ENCODE measurements at places on chromosomes 7 and 10.

GRCh38 chr7:131556053-131556908 is at the start of gene PODXL:
Gene PODXL, minus strand, starts transcription at chr7:131556628. Its CDS starts 269 bp downstream, at chr7:131556359.
- DNase-seq: no peak

DNA sequence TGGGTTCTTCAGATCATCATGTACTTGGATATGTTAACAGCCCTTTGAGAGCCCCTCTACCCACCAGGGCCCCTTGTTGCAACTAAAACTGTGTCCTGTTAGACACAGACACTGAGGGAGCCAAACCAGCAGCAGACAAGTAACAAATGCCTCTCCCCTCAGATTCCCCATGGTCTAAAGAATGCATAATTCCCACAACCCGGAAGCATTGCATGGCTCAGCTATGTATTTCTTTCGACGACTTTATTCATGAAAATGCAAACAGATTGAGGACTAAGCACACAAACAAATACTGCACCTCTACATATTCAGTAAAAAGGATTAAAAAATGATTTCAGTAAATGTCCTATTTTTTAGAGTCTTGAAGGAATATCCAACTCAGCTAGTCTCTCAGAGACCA is 70.1 kb upstream of the HECW1 start:
- DNase-seq: no peak

- DNase-seq: no peak
Observed at GRCh38 chr7:129804111-129804889, 148.5 kb downstream of the UBE2H start.

GRCh38 chr10:120131183-120131582 is 238.7 kb downstream of the SEC23IP start:
- no peak for DNase-seq

GRCh38 chr7:92747041-92747835 is 89.1 kb downstream of the CDK6 start:
- DNase-seq: no peak

- DNase-seq: no peak
Observed at GRCh38 chr7:143354376-143354775, 8.1 kb downstream of the FAM131B start.

DNA sequence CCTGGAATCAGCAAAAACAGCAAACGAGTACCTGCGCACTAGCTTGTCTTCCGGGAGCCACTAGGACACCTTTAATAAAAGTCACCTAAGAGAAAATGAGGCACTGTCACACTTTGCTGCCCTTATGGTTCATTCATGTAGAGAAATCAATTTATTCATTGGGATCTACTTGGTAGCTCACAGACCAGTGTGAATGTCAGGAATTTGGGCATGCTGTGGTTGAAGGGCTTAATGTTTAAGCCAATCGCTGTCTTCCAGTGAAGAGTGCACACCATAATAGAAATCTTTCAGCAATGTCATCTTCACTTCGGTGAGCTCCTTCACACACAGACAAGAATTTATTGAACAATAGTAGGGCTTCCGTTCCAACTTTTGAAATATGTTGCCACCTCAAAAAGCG is 65.1 kb downstream of the MARCHF5 start:
- no peak for DNase-seq

- no peak for DNase-seq
Observed at GRCh38 chr7:66679633-66680244, 51.1 kb downstream of the KCTD7 start.

DNA sequence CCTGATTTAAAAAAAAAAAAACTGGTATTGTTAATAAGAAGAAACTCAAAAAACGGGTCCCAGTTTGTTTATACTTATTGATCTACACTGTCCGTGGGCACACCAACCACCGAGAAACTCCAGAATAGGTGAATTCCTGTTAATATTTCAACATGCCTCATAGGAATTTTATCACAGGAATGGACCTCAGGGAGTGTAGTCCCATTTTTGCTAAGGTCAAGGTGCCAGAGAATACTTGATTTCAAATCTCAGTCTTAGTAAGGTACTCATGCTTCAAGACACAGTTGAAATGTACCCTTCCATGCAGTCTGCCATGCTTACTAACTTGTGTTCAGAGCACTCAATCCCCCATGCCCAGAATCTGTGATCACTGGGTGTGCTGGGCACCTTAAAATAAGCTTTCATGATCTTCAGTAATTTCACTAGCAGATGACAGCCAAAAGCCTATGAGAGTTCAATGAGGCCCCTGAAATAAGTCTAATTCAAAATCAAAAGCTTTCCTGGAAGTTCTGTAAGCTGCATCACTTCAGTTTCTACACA is 385.7 kb downstream of the TNS3 start:
- DNase-seq: no peak

GRCh38 chr10:71436268-71437125 is 39.8 kb downstream of the CDH23 start:
- DNase-seq: no peak

- no peak for DNase-seq
Observed at GRCh38 chr7:131945313-131945911, 389.0 kb upstream of the PODXL start.

- no peak for DNase-seq
Observed at GRCh38 chr10:31304291-31304970, 14.6 kb upstream of the ZEB1 start.

DNA sequence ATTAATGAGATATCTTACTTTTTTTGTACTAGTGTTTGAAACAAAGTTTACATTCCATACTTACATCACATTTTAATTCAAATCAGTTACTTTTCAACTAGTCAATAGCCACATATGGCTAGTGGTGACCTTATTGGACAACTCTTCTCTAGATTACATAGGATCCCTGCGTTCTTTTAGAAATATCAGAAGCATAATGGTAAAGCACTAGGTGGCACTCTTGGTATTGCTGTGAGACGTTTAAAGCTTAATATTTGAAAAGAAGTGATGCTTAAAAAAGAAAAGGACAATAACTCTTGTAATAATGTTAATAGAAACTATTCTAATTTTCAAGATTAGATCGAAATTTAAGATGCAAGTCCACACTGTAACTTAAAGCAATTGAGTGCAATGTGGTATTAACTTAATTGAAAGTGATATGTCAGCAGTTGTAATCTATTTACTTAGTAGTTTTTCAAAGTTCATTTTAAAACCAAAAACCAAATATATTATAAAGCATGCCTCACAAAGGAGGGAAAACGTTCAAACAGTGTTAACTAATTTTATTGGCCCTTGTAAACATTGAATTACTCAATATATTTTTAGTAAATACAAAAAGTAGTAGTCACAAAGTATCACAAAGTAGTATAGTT is 339.1 kb downstream of the ATRNL1 start:
- DNase-seq: no peak

GRCh38 chr10:17961551-17962422 is 10.1 kb downstream of the SLC39A12 start:
- no peak for DNase-seq

- DNase-seq: no peak
Observed at GRCh38 chr10:104487794-104488438, 134.3 kb downstream of the CFAP58 start.

DNA sequence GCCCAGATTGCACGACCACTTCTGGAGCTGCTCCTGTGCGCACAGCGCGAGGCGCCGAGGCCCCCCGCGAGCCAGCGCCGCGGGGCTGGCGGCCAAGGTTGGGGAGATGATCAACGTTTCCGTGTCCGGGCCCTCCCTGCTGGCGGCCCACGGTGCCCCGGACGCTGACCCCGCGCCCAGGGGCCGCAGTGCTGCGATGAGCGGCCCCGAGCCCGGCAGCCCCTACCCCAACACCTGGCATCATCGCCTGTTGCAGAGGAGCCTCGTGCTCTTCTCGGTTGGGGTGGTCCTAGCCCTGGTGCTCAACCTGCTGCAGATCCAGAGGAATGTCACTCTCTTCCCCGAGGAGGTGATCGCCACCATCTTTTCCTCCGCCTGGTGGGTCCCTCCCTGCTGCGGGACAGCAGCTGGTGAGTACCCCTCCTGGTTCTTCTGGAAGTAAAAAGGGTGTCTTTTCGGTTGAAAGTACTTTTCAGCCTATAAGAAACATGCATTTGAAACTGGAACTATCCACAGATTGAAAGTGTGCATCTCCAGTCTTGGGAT is 683 bp downstream of the INSIG1 start:
- no peak for DNase-seq

All from esophagus squamous epithelium (tissue), 5 donors.